ENCODE measurements at places on chromosomes 2 and 18.

GRCh38 chr2:9422321-9423099, 818 bp downstream of the ITGB1BP1 start:
- peak; percentile 46 for DNase-seq

GRCh38 chr2:181104512-181105115, 124.2 kb downstream of the UBE2E3 start:
- peak; percentile 81 for DNase-seq

- peak; percentile 66 for DNase-seq
Measured at GRCh38 chr2:227411320-227411989, 23.7 kb upstream of the SCYGR1 start.

DNA sequence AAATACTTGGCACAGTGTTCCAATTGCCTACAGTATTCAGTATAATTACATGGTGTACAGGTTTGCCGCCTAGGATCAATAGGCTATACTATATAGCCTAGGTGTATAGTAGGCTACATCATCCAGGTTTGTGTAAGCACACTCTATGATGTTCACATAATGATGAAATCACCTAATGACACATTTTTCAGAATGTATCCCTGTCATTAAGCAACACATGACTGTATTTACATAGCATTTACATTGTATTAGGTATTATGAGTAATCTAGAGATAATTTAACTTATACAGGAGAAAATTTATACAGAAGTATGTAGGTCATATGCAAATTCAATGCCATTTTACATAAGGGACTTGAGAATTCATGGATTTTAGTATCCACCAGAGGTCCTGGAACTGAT, 35.4 kb downstream of the SCN7A start:
- no peak for DNase-seq

DNA sequence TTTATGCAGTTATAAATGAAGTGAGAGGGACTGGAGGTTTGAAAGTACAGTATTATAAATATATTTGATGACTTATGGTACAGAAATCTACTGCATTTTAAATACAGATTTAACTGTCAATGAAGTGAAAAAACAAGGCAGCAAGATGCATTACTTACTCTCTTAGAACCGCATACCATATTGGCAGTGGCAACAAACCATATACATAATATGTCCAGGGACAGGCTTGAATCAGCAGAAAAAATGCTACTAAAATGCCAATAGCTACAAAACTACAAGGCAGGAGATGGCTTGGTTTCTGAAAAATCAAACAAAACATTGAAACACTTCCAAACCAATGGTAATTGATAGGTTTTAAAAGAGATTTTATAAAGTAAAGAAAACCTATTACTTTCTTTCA, 77.2 kb downstream of the PIGN start:
- no peak for DNase-seq

- no peak for DNase-seq
Measured at GRCh38 chr2:237647176-237648015, 20.0 kb downstream of the LRRFIP1 start.

GRCh38 chr2:3204031-3204821, 173.4 kb downstream of the EIPR1 start:
- no peak for DNase-seq

Data from LHCN-M2 (cell line).